ENCODE measurements at places on chromosomes 2 and 18.

- no peak for DNase-seq
Observed at GRCh38 chr18:22367303-22367702, 50.4 kb downstream of the CTAGE1 start.

- no peak for DNase-seq
Observed at GRCh38 chr2:234880551-234881211, 71.1 kb upstream of the SH3BP4 start.

- no peak for DNase-seq
Observed at GRCh38 chr2:154688373-154688772, 10.1 kb upstream of the KCNJ3 start.

- DNase-seq = no peak
Observed at GRCh38 chr18:9993521-9994025, 79.8 kb downstream of the VAPA start.

- peak; percentile 1 for DNase-seq
Observed at GRCh38 chr2:78979380-78980151, 45.9 kb upstream of the REG3G start.

DNA sequence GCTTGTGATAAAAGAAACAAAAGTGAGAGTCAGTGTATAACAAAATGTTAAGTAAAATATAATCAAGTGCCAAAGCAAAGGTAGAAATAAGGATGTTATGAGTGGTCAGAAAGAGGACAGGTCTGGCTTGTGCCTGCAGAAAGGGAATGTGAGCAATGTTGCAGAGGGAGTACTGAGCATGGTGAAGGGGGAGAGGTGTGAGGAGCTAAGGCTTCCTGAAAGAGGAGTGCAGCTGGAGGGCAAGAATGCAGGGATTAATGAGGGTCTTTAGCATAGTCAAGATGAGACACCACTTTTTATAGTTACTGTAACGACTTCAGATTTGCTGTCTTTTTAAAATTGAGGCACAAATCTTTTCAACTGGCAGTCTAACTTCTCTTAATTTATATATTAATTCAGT, 22.0 kb upstream of the FIGN start:
- no peak for DNase-seq

- no peak for DNase-seq
Observed at GRCh38 chr2:70517804-70518203, 35.8 kb downstream of the TGFA start.

Measured in CD4-positive, alpha-beta T cell treated with Interleukin-21 for 1 hour (primary cell).